ENCODE measurements at places on chromosomes 6 and 20.

DNA sequence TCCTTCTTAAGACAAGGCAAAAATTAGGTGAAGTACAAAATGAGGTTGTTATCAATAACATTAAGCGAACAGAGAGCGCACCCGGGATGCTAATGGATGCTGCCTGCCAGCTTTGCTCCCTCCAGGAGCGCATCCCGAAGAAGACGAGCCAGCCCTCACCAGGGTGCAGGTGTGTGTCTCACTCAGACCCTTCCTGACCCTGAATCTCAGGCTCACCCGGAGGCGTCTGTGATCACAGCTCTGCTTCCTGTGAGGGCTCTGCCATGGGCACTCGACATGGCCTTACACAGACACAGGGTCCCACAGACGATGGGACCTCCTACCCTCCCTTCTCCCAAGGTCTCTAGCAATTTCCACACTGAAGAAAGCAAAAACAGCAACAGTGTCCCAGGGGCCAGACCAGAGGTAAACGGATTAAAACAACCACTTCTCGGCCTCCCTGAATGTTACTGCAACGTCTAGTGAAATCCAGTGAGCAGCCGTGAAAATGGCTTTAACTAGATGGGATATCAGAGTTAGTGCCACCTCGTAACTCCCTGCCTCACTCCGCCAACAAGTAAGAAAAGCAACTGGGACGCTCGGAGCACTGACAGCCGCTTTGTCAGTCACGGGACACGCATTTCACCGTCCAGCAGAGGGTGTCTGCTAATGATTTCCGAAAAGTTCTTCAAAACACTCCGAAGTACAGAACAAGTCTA, 11.7 kb downstream of the ZBTB46 start:
- DNase-seq: no peak

- no peak for DNase-seq
Observed at GRCh38 chr6:161445021-161445799, 171.3 kb upstream of the AGPAT4 start.

GRCh38 chr20:16701296-16701695, 28.5 kb upstream of the SNRPB2 start:
- no peak for DNase-seq

- DNase-seq: no peak
Observed at GRCh38 chr6:142292166-142292924, 9.5 kb upstream of the ADGRG6 start.

GRCh38 chr6:47168180-47168579, 126.0 kb upstream of the ADGRF1 start:
- DNase-seq: no peak
